Right hindlimb (tissue), 1 donor: ENCODE measurements at places on chromosomes 3 and 15.

DNA sequence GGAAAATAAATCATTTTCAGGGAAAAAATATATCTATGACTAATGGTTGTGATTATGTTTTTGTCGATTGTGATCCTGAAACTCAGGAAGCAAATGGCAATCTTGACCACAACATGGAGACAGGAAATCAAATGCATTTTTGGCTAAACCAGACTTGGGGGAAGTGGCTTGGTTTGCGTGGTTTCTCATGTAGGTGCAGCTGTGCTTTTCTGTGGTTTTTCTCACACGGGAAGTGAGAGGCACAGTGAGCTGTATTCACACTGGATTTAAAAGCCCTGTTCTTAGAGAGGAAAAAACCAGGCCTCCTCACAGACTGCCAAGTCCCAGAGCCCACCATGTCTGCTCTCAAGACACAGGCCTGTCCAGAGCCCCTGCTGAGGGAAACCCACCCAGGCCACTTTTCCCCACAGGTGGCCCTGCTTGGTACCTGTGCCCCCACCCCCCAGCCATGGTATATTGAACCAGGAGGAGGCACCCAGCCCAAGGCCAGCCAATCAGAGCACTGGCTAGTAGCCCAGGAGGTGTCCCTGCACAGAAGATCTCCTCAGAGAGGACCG is 46.1 kb downstream of the BTD start:
- DNase-seq, result peak; percentile 66

DNA sequence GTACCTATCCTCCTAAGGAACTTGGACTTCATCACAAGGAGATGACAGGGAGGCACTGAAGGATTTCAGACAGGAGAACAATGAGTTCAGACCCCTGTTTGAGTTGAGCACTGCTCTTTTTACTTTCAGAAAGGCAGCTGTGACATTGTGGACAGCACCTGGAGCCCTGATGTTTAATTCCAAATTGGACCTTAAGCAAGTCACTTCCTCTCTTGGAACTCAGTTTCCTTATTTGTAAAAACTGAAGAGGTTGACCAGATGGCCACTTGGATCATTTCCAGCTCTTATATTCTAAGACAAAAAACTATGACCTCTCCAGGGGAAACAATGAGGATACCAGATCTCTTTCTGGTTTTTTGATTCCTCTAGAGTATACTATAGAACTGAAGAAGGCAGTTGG is 34.1 kb upstream of the SMAD3 start:
- no peak for DNase-seq

DNA sequence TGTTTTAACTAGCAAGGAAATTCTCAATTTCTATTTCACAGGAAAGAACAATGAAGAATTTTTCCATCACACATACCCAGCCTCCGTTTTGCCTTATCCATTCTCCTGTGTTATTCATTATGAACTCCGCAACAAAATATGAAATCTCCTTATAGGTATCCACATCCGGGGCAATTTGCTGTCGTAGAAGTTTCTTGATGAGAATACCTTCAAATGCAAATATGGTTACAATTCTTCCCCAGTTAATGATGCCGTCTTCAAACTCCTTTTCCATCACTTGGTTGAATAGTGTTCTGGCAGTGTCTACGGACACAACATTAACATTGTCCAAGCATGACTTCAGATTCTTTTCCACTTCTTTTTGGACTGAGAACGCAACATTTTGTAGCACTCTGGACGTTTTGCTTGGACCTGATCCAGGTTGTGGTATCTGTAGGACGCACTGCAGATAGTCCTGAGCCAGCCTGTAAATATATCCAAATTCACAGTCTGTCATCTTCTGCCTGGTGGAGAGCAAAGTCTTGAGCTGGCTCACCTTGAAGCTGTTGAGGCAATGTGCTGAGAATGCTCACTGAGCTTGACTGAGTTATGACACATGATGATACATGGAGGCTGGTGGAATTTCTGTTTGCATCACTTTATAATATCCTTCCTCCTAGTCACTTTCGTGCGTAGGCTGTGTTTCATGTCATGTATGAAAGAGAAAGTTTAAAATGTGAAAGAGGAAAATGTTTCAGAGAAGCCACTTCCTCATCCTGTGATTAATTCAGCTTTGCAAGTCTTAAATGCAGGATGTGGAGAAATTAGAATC is at the start of gene BCL2A1:
Gene BCL2A1 (minus strand): TSS at position 573 of the 811 bp plus-strand sequence. CDS start 77 bp downstream, at position 496.
- DNase-seq, result no peak

- no peak for DNase-seq
Measured at GRCh38 chr3:131216801-131217200, 164.8 kb upstream of the NUDT16 start.

DNA sequence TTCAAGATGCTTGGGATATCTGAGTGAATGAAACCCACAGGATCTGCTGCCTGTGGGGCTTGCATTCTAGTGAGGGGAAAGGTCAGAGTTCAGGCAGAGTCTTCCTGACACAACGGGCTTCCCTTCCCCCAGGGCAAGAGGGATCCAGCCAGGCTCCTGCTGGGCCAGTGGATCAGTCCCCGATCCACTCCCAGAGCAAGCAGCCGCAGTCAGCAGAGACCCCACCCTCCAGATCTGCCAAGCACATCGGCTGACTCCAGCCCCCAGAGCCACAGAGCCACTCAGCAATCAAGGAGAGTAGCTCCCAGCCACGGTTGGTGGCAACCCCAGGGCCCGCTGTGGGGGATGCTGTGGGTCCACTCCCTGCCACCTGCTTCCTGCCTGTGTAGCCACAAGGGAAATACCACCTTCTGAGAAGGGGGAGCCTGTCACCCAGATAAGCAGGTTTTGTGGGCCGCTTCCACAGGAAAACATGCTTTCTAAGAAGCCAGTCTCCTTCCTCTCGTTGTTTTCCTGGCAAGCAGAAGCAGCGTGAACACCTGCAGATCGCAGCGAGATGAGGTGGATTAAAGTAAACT is 44.9 kb downstream of the CPN2 start:
- DNase-seq, result peak; percentile 31

DNA sequence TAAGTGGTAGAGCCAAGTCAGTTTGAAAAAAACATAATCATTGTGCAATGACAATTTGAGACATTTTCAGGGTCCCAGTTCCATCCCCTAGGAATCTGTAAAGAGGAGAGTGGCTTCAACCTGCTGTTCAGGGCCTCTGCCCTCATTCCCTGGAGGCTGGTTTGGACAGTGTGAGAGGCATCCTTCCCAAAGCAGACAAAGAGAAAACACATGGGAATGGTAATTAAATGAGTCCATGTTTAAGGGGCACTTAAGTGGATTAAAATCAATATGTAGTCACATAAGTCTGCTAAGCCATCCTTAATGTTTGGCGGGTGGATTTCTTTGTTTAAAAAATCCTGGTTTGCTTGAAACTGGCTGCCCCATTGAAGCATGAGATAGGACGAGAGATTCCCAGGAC is 146.3 kb upstream of the CTDSPL start:
- no peak for DNase-seq
